ENCODE measurements at places on chromosomes 11 and 22.

GRCh38 chr22:19464546-19464945 lies 14.4 kb downstream of the UFD1 start:
- DNase-seq = no peak

DNA sequence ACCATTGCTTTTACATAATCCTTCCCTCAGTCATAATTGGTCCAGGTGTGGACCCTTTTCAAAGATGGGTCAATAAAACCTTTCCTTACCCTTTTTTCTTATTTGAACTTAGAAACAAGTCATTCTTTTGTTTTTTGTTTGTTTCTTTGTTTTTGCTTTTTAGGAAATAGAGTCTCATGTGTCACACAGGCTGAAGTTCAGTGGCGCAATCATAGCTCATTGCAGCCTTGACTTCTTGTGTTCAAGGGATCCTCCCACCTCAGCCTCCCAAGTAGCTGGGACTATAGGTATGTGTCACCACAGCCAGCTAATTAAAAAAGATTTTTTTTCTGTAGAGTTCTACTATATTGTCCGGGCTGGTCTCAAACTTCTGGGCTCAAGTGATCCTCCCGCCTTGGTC lies 9.4 kb upstream of the PHOX2A start:
- DNase-seq = no peak

DNA sequence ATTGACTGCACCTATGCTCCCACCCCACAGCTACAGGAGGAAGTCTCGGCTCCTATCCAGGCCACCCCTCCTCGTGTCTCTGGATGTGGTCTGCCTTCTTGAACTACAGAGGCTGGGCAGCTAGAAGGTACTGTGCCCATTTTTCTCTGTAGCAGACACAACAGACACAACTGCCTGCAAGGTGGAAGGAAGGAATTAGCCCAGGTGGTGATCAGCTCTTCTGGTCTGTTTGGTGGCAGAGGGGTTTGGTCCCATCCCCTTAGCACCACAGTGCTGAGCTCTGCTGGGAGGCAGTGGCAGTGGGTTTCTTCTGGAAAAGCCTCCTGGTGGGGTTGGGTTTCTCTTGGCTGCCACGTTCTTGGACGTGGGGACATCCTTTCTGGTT lies 132.5 kb downstream of the MPPED1 start:
- DNase-seq = no peak

GRCh38 chr11:1202776-1203504 lies 19.9 kb upstream of the MUC5B start:
- DNase-seq = peak; percentile 48

Measured in mesothelial cell of epicardium (in vitro differentiated cells).